Islet precursor cell (in vitro differentiated cells): ENCODE measurements at places on chromosomes 2 and 18.

DNA sequence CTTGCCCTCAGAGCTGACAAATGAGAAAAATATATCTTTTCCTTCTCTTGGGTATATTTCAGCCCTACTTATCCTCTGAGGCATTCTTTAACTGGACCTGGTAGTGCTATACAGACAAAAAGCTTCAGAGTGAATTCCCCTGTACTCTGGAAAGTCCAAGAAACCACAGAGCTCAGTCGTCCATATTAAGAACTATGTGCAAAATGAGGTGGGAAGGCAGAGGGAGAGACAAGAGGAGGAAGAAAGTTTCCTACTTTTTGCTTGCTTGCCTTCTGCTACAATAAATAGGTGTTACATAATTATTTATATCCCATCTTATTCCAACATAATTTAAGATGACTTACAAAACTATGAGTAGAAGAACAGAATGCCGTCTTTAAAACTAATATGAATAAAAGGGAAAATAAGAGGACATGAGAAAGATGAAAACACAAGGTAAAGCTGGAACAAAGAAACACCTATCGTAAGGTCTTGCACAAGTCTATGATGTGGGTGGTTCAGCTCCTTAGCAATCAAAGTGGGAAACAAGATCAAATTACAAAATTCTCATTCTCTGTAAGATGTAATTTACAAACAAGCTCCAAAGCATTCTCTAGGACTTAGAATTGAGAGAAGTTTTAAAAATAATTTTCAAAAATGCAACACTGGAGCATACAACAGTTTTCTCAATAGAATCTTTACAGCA lies 97.9 kb downstream of the BAZ2B start:
- DNase-seq, result no peak

- DNase-seq, result no peak
Observed at GRCh38 chr2:9300214-9300613, 93.6 kb downstream of the ASAP2 start.

GRCh38 chr2:202261531-202261930 lies 4.0 kb upstream of the NOP58 start:
- no peak for DNase-seq

DNA sequence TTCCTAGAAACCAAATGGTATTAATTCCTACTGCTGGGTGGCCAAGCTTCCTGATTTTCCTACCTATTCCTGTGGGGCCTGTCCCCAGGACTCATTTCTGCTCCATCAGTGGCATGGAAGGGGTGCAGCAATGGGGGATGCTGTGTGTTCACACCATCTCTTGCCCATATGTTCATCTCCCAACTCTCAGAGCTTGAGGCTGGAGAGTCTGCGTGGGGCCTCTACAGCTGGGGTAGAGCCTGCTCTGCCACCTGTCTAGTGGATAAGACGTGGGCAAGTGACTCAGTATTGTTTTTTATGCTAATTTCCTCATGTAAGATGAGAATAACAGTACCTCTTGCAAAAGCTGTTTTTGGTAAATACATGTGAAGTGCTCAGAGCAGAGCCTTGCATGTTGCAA lies 149.8 kb downstream of the ACTR3 start:
- DNase-seq, result no peak

DNA sequence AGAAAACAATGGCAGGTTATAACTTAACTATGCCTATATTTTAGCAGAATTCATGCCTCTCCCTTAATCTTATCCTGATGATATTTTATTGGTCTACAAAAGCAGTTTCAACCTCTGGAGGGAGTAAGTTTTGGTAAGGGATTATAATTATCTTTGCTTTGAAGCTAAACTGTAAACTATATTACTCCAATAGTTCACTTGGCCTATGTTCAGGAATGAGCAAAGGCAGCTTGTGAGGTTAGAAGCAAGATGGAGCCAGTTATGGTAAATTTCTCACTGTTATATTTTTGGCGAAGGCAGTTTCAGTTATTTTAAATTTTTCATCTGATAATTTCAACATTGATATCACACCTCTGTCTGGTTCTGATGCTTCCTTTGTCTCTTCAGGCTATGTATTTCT lies 192.5 kb upstream of the RGPD4 start:
- DNase-seq, result no peak

DNA sequence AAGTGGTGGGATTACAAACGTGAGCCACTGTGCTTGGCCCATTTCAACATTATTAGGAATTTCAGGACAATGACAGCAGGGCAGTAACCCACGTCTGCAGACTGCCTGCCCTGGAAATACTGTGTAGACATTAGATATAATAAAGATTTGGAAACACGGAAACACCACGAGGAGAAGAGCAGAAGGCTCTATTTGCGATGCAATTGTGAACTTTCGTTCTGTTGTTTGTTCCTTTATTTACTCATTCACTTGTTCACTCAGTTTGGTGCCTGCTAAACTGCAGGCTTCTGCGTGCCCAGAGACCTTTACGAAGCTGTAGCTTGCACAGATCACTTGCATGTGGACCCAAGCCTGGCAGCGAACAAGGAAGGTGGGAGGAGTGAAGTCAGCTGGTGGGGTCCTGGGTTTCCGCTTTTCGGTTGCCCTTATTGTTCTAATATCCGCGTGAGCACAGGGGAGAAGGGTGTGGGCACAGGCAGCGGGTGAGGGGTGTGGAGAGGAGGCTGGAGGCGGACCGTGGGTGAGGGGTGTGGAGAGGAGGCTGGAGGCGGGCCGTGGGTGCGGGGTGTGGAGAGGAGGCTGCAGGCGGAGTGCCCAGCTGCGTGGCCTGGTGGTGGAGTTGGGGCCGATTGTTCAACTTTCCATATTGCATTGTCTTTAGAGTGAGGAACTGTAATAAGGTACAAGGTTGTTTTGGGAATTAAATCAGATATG lies 3.4 kb downstream of the COLEC11 start:
- no peak for DNase-seq

DNA sequence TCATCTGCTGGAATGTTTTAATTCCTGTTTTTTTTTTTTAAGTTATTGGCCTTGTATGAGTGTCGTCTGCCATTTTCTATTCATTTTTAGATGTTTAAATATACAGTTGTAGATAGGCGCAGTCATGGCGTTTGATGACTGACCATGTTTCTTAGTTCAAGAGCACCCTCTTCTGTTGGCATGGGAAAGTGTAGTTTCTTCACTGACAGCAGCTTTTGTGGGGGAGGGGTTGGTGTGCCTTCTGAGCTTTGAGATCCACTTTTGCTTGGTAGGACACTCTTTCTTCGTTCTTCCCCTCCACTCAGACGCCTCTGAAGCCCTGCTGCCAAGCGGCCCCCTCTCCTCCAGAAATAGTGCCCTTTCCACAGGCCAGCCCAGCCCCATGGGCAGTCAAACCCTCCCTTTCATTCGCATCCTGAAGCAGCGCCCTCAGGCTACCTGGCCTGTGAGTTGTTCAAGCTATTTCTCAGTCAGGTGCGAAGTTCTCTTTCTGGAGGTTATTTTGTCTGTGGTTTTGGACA lies 492.0 kb downstream of the TNS1 start:
- DNase-seq, result peak; percentile 96

DNA sequence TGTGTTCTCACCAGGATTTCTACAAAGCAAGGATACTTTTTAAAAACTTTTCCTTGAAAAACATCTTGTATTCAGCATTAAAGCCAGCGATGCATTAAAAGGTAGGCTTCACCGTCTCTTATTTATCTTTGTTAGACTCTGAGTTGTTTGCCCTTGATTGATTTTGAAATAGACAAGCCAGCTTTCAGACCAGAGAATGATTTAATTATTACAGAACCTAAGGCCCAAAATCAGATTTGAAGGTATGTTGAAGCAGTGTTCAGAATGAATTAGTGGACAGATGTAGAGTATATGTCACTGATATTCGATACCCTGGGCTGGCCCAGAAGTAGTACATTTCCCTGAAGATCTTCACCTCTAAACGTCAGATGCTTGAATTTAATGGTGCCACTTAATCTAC lies 136.4 kb downstream of the THSD7B start:
- DNase-seq, result no peak

DNA sequence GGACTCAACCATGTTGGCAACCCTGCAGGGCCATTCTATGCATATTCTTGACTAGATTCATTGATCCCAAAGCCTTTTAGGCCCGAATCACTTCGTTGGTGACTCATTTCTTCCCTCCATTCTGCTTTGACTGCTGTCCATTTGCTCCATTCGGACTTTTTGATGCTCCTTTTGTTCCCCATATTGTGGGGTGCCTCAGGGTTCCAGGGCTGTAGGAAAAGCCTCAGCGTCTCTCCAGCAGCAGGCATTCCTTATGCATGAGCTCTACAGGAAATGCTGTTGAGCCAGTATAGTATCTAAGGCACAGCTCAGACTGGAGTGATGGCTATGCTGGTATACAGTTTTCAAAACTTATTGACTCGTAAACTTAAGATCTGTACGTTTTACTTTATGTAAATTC lies 292.6 kb downstream of the PRKCE start:
- DNase-seq, result peak; percentile 85

DNA sequence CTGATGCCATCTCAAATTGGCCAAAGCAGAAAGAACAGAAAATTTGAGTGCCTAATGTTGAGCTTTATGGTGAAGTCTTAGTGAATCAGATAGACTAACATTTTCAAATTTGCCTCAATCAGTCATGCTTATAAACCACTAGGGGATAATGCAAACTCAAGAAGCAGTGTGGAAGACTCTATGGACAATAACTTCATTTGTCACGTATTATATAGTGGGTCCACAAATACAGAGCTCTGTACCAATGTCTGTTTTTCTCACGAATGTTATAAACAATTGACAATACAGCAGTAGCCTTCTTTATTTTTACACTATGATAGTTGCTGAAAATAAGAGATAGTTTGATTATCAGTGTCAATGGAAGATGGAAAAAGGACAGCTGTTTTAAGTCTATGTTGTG lies 190.8 kb upstream of the SLC8A1 start:
- no peak for DNase-seq

DNA sequence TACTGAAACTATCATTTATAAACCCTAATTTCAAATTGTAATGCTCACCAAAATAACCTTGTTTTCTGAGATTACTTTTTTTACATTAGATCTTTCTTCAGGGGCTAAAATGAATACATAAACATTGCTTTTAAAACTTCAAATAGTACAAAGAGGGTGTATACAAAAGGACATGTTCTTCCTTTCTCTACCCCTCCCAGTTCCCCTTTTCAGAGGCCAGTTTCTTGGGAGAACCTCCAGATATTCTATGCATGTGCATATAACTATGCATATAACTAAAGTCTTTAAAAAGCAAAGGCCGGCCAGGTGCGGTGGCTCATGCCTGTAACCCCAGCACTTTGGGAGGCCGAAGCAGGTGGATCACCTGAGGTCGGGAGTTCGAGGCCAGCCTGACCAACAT lies 10.6 kb upstream of the FAM117B start:
- DNase-seq, result no peak

DNA sequence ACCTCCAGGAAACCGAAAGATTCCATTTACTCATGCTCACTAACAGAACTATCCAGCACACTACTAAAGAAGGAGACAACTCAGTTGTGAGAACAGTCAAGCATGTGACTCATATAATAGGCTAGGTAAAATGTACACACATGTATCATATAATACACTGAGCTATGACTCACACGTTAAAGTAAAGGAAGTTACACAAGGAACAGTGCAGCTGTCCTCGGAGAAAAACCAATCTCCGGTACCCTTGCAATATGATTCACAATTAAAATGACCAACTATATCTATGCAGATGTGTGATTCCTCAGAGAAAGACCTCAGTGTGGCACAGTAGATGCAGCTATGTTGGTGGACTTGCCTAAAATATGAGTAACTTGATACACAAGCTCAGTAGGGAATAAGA lies 76.5 kb downstream of the STRN start:
- DNase-seq, result no peak
